ENCODE measurements at places on chromosomes 5 and 9. TPM values are rescaled to one million over a fixed set of nuclear protein-coding genes. Genes with fewer than 3 reads are reported as not detected.

Gene SLC6A19
- total RNA-seq, result 1.6 TPM

- DNase-seq, result no peak
Measured at GRCh38 chr9:92292338-92293074, 991 bp downstream of the IARS1 start.

DNA sequence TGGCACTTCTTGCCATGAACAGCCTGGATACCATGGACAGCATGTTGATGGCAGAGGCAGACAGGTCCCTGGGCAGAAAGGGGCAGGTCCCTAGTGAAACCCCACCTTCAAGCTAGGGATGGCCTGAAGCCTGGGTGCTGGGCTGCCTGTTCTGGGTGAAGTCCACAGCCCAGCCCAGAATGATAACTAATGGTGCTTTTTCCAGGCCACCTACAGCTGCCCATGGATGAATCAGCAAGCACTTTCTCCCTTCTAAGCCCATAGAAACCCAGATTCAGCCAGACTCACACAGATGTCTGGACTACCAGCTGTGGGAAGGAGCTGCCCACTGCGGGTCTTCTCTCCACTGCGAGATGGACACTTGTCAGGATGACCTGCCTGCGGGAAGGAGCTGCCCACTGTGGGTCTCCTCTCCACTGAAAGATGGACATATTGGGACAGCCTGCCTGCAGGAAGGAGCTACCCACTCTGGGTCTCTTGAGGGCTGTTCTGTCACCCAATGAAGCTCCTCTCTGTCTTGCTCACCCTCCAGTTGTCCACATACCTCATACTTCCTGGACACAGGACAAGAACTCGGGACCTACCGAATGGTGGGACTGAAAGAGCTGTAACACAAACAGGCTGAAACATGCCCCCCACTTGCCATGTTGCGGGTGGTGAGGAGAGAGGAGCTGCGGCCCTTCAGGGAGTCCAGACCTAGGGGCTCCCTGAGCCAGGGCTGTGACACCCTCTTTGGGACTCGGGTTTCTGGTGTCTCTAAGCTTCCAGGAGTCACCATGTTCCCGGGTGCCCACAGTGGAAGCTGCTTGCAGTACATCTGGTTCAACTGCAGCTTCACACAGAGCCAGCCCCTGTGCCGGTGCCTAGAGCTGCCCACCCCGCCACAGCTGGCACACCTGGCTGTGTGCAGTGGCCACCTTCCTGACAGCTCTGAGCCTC, 60.7 kb upstream of the SYNPO start:
- no peak for DNase-seq

- no peak for DNase-seq
Measured at GRCh38 chr5:41842777-41843176, 27.4 kb downstream of the OXCT1 start.

Gene LRRC70
- total RNA-seq, result 0.73 TPM

Gene LEAP2
- total RNA-seq, result 2.0 TPM

- no peak for DNase-seq
Measured at GRCh38 chr5:169796731-169797130, 159.7 kb downstream of the DOCK2 start.

DNA sequence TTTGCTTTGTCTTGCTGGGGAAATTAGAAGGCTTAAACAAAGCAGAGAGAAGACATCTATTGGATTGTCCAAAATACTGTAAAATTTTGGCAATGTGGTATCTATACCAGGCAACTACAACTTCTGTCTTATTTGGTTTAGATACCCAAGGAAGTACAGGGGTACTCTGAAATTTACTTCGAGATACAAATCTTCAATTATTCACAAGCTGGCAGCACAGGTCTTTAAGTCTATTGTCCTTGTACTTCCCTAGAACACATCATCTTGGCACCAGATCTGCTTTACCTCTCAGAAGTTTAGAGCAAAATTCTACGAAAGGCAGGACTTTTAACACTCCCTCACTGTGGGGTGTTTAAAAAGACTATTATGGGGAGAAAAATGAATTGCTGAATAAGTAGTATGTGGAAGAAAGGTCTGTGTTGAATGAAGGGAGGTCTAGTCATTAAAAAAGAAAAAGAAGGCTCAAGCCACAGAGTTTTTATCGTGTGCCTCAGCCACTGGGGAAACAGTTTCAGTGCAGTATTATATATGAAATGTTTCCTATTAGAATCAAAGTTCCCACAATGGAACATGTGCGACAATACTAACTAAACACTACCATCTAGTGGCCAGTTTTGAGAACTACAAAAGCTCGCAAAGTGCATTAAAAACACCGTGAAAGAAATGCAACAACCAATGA, 93.7 kb downstream of the PDE4D start:
- DNase-seq, result peak; percentile 24

Data from K562 (cell line).